HT-29 (cell line): ENCODE measurements at places on chromosomes 5 and 9. TPM values are rescaled to one million over a fixed set of nuclear protein-coding genes. Genes with fewer than 3 reads are reported as not detected.
A peak's percentile ranks its signal among the peaks of the same experiment; 100 is the strongest.

The FTMT gene
- not detected in 2 replicates for total RNA-seq

The GRPEL2 gene
- total RNA-seq, result 10.7 and 14.2 TPM in 2 replicates

The SPINK1 gene
- 21.4 and 22.5 TPM in 2 replicates for total RNA-seq

The GABRP gene
- total RNA-seq, result 7.4 and 11.0 TPM in 2 replicates

The GABRA1 gene
- total RNA-seq, result not detected in 2 replicates

The SAPCD2 gene
- 217 and 239 TPM in 2 replicates for total RNA-seq

The KLF9 gene
- 4.0 and 4.4 TPM in 2 replicates for total RNA-seq

The TIGD6 gene
- total RNA-seq, result 2.8 and 3.1 TPM in 2 replicates

The IL3 gene
- not detected in 2 replicates for total RNA-seq

The GLIPR2 gene
- total RNA-seq, result 0.10 and 0.28 TPM in 2 replicates

The NMUR2 gene
- 20.6 and 26.2 TPM in 2 replicates for total RNA-seq

The TRIM7 gene
- total RNA-seq, result 2.9 and 5.5 TPM in 2 replicates

The SCGB3A2 gene
- not detected in 2 replicates for total RNA-seq

The TOMM5 gene
- 215 and 224 TPM in 2 replicates for total RNA-seq

The PRDM9 gene
- total RNA-seq, result not detected in 2 replicates

The QSOX2 gene
- 31.7 and 34.5 TPM in 2 replicates for total RNA-seq

The LRRC14B gene
- not detected in 2 replicates for total RNA-seq

The SLC6A7 gene
- total RNA-seq, result 0.66 and 0.76 TPM in 2 replicates

The SPACA9 gene
- 1.3 and 1.4 TPM in 2 replicates for total RNA-seq

DNA sequence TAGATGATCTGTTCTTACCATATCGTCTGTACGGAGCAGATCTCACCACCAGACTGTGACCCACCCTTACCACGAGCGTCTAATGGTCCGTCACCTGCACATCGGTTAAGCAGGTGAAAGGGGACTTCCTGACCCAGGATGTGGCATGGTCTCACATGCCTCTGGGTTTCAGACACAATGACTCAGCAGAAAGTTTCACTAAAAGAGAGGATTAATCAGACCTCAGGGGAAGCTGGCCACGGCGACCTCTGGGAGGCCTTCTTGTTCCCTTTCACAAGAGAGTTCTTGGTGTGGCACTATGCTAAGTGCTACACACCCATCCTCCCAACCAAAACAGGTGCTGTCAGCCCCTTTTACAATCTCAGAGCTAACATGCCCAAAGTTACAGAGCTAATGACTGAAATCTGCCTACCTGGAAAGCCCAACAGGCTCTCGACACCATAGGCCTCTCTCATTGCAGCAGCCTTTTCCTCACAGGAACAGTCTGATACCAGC is 41.6 kb downstream of the ADAMTS12 start:
- DNase-seq, result peak; percentile 22

DNA sequence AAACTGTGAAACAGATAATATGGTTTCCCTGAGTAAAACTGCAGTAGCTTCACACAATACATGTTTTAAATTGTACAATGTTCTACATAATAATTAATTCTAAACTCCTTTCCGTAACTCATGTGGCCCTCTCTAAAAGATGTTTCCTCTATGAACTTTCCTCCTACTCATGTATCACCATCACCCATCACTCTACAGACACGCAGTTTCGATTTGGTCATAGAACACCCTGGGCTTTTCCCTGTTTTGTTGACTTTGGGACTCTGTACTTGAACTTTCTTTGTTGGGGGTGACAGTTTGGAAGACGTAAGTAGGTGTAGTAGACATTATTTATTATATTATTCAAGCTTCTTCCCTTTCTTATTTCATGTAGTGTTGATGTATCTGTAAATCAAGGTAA is 44.1 kb upstream of the GABRA6 start:
- DNase-seq, result no peak

DNA sequence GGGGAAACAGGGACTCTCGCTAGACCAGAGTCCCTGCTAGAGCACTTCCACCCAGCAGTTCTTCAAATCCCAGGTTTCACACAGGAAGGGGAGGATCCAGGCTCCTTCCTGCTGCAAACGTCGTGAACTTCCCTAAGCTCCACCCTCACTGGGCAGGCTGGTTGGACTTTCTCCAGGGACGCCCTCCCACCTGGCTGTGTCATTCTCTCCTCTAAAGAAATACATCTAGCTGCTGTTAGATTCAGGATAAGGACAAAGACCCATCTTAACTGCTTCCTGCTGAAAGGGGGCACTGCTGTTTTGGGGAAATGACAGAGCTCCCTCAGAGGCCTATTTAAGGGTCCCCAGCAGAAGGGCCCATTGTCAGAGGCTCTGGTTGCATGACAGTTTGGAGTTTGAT is 230.7 kb downstream of the SEMA6A start:
- peak; percentile 10 for DNase-seq

DNA sequence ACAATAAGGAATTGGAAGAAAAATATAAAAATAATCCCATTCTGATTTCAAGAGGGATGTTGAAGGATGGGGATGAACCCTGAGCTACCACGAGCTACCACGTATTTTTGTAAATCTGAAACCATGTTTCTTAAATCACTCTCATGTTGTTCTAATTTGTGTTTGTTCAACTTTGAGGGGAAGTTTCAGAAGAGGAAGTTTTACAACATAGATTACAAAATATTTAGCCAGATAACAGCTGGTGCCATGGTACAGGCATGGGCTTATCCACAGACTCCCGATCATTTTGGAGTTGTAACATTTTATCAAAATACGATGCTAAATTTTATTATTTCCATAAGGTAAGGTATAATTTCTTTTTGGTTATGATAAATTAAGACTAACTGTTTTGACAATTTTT is 15.2 kb downstream of the CCDC125 start:
- DNase-seq, result no peak

DNA sequence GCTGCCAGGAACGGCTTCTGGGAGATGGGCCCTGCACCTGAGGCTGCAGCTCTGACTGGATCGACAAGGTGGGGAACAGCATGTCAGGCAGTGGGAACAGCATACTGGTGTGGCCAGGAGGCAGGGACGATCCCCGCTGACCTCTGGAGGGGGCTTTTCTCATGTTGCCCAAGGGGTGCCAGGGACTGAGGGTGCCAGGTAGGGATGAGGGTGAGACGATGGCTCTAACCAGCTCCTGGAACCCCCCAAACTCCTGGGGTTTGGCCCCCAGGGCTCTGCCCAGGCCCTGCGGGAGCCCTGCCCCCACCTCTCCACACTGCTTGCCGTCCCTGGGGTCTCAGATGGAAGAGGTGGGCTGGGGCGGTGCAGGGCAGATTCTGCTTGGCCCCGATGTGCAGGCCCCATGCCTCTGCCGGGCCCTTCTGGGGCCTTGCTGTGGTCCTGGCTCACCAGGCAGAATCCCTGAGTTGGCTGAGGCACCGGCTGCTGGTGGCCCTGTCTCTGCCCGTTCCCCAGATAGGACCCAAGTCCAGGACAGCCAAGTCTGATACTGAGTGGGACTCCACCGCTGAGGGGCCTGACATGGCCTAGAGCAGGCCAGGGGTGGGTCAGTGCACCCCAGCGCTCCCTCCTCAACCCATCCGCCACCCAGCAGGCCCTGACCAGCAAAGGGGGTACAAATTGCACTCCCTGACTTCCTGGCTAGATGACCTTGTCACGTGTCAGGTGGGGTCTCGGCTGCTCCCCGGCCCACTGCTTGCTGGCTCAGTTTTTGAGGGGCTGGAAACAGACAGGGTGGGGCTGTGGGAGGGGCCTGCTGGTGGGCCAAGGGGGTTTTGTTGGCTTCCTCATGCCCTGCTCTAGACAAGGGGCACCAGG is 28.4 kb upstream of the RNF130 start:
- DNase-seq, result no peak

DNA sequence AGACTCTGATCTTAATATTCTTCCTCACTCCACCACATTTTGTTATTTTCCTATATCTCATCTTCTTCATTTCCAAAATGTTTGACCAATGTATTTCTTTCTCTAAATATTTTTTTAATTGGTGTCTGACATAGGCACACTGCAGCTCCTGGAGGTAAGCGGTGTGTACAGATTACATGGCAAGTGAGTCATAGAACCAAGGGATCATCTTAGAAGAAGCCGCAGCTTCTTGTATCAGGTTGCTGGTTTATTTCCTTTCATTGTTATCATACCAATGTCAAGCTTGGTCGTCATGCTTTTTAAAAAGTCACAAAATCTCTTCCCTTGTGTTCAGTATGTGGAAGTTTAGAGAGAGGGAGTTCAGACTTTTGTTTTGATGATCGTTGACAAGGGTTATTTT is 526.1 kb upstream of the CDH18 start:
- no peak for DNase-seq

GRCh38 chr5:61625681-61626621 is 293.9 kb downstream of the ZSWIM6 start:
- DNase-seq, result peak; percentile 42

DNA sequence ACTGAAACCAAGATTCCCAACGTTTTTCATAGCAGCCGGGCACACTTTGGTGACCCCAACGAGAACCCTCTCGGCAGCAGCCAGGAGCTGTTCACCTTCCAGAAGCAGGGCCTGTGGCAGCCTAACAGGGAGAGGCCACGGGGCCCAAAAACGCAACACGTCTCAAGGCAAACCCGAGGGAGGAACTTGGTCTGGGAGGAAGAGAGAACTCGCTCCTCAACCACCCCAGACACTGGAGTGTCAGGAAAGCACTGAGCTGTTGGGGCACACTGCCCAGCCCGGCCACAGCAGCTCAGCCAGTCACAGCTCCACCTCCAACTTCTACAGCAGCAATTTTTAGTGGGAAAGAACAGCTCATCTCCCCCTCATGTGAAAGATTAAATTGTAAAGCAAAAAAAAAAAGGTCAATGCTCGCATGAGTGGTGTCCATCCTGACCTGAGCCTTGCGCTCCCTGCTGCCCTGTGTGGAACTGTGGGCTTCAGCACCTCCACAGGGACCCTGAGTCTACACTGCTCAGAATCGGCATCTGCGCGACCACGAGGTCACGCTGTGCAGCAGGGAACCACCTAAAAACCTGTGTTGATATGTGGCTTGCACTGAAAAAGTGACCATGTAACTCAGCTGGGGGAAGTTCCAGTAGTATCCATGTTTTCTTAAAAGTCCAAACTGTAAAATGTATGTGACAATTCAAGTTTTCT is 55.0 kb downstream of the IPPK start:
- no peak for DNase-seq

GRCh38 chr5:56185768-56186311 is 47.3 kb downstream of the ANKRD55 start:
- DNase-seq, result no peak

DNA sequence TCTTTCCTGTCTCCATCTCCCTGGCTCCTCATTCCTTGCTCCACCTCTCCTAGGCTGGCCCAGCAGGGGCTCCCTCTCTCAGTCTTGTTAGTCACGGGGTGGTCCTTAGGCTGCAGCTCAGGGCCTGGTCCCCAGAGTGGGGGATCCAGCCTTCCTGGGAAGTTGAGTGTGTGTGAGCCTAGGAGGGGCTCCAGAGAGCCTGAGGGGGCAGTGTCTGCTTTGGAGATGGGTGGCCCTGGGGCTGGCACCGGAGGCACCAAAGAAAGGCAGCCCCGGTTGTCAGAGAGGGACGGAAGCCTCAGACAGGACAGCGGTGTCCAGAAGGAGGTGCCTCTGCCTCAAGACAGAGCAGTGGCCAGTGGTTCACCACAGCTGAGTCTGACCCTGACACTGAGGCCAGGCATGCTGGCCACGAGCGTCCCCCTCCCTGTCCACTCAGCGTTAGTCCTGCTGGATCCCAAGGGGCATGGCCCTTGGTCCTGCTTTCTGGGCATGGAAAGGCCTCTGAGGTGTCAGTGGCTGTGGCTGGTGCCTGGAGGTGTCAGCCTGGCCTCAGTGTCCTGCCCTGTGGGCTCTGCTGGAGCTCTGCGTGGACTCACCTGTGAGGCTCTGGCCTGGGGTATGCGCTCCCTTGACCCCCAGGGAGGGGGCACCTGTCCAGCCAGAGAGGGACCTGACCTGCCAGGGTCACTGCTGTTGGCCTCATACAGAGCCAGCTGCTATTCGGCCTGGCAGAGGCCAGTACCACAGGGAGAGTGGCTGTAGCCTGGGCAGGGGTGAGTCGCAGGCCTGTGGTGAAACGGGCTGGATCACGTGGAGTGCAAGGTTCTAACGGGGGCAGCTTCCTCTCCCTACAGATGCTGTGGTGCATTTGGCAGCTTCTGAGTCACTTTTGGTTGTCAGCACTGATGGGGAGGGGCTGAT is 130.6 kb downstream of the CACNA1B start:
- DNase-seq, result no peak

DNA sequence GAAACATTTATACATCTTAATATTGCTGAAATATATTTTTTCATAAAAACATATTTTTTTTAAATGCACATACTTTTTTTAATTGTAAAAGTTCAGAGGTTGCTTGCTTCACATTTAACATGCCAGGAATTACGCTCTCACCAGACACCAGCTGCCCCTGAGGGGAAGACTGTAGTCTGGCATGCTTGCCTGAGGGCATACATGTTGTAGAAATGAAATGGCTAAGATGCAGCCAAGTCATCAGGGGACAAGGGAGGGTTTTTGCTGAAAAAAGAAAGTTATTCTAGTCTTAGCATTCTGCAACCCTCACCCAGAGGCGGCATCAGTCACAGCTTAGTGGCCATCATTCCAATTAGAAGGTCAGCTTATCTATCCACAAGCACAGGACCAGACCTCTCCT is 426.7 kb upstream of the FTMT start:
- DNase-seq, result no peak

- peak; percentile 40 for DNase-seq
Measured at GRCh38 chr9:34502891-34503290, 19.9 kb downstream of the ENHO start.

DNA sequence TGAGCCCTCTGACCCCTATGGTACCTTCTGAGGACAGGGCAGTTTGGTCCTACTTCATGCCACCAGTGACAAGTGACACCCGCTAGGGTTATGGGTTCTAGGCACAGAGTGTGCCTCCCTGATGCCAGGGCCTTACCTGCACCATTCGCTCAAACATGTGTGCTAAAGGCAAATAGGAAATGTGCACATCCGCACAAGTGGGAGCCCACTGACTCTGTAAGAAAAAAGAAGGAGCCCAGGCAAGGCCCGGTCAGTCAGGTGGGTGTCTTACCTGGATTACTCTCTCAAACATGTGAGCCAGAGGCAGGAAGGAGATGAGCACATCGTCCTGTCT is 29.1 kb upstream of the MEIKIN start:
- no peak for DNase-seq

GRCh38 chr5:163459462-163459818 is 462 bp downstream of the NUDCD2 start:
- peak; percentile 51 for DNase-seq

- DNase-seq, result no peak
Measured at GRCh38 chr5:161775891-161776290, 72.0 kb upstream of the GABRA1 start.

GRCh38 chr9:20584968-20585643 is 37.2 kb downstream of the MLLT3 start:
- DNase-seq, result no peak

GRCh38 chr5:39519566-39520231 is 94.9 kb upstream of the DAB2 start:
- DNase-seq, result no peak

- no peak for DNase-seq
Measured at GRCh38 chr9:135622415-135623020, 16.8 kb downstream of the GLT6D1 start.

- DNase-seq, result no peak
Measured at GRCh38 chr5:16902846-16903245, 33.2 kb downstream of the MYO10 start.

- no peak for DNase-seq
Measured at GRCh38 chr5:93385655-93386054, 195.4 kb downstream of the NR2F1-AS1 start.
